Stimulated activated CD8-positive, alpha-beta memory T cell treated with anti-CD3 and anti-CD28 coated beads, Interleukin-4, amount 100 ng/mL, for 4 hours (primary cell): ENCODE measurements at places on chromosomes 7 and 10.

- DNase-seq = no peak
These were observed 81.2 kb upstream of the PPIF start for GRCh38 chr10:79266084-79266483.

DNA sequence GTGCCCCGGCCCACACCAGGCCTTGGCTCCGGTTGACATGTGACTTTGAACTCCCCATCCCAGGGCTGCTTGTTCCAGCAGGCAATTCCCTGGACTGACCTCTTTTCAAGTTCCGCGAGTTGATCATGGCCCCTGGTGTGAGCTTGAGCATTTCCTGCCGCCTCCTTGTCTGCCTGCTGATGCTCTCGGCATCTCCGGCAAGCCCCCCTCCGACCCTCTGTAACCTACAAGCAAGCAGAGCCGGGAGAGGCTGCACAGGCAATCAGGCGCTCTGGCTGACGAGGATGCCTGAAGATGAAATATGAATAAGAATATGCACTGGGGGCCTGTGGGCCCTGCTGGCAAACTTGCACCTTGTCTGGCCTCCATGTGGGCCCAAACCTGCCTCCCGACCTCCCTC is 304.9 kb upstream of the MKI67 start:
- DNase-seq = no peak

DNA sequence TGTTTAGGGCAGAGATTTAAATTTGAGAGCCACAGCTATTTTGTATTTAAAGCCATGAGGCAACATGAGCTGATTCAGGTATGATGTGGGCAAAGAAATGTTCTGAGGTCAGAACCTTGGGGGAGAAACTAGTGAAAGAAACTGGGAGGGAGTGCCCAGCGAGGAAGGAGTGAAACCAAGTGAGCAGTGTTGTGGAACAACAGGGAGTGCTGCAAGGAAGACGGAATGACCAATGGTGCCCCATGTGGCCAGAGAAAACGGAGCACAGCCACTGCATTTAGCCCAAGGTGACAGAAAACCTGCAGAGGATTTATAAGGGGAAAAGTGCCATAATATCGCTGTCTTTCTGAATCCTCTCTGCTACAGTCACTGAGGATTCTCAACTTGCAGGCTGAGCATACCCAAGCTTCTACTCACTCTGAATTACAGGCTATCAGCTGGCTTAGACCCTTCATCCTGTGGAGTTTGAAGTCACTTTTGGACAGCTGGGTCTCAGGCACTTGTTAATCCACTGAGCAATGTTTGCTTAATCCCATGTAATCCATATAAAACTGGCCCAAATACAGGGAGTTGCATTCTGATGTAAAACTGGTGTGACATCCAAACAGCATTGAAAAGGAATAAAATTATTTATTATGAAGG is 777.3 kb downstream of the CCSER2 start:
- no peak for DNase-seq

GRCh38 chr10:27052656-27053055 is 47.6 kb downstream of the ANKRD26 start:
- no peak for DNase-seq

GRCh38 chr10:118439824-118440223 is 97.7 kb upstream of the FAM204A start:
- no peak for DNase-seq

DNA sequence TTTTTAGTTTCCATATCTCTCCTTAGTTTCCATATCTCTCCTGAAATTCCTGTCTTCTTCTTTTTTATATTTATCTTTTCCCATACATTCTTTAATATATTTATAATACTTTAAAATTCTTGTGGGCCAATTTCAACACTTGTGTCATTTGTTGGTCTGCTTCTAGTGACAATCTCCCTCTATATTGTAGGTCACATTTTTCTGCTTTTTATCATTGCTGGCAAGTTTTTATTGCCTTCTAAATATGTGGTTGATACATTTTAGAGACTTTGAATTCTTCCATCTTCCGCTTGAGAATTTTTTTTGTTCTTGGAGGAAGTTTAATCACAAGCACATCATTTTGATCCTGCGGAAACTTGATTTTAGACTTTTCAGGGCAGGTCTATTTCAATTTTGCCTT is 26.0 kb upstream of the OPN4 start:
- no peak for DNase-seq

DNA sequence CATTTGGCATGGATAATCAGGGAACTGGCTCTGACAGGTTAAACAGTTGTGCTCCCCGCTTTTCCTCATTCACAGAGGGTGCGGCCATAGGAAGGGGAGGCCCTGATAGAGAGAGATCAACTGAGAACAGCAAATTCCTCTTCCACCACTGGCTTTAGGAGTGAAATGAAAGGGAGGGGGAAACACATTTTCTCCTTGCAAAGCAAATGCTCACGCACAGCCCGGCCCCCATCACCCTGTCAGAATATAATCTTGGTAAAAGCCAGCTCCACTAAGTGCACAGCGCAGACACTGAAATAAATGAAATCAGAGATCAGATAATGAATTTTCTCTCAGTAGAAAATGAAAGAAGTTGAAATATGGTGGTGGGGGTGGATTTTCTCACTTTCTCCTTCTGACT is 187.2 kb downstream of the GLI3 start:
- DNase-seq = no peak

- DNase-seq = no peak
These were observed 103.8 kb downstream of the XRCC2 start for GRCh38 chr7:152572101-152572500.

- DNase-seq = no peak
These were observed 27.6 kb upstream of the RUFY2 start for GRCh38 chr10:68434657-68435056.

DNA sequence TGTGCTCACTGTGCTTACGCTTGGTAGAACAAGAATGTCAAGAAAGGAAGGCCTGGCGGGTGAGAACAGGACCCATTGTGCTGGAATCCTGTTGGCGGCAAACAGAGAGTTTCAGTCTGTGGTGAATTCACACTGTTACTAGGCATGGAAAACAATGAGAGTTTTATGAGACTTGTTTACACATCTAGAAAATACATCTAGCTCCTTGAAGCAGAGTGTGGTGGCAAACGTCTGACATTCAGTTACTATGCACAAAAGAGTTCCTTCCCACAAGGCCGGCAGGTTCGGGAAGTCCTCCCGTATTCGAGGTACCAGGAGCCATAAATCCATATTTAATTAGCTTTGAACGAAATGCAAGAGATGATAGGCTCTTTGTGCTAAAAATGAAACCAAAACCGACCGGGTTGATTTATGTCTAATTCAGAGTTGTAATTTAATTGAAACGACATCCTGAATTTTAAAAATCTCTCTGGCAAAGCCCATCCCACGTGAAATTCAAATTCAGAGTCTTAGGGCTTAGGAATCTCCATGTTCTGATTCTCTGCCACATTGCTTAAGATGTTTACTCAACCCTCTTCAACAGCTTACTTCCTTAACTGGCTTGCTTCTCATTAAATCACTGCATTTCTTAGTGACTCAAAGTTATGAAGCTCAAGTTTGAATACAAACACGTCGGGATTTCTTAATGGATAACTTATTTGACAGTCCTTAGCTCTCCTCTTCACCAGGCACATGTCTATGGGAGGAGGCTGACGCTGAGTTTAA is 299.9 kb upstream of the PITRM1 start:
- DNase-seq = no peak

GRCh38 chr10:59557642-59558041 is 152.0 kb downstream of the SLC16A9 start:
- DNase-seq = no peak

DNA sequence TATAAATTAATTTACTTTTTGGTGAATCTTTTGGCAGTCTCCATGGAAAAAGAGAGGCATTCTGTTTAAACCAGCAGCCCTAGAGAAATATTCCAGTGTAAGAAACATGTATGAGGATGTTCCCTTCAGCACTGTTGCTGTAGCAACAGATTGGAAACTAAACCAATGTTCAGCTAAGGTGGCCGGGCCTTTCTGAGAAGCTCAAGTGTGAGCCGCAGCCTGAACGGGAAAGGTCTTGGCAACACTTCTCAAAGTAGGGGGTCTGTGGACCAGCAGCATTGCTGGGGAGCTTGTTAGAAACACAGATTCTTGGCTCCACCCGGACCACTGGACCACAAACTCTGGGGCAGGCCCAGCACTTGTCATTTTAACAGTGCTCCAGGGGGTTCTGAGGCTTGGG is 36.2 kb downstream of the RAMP3 start:
- DNase-seq = no peak

DNA sequence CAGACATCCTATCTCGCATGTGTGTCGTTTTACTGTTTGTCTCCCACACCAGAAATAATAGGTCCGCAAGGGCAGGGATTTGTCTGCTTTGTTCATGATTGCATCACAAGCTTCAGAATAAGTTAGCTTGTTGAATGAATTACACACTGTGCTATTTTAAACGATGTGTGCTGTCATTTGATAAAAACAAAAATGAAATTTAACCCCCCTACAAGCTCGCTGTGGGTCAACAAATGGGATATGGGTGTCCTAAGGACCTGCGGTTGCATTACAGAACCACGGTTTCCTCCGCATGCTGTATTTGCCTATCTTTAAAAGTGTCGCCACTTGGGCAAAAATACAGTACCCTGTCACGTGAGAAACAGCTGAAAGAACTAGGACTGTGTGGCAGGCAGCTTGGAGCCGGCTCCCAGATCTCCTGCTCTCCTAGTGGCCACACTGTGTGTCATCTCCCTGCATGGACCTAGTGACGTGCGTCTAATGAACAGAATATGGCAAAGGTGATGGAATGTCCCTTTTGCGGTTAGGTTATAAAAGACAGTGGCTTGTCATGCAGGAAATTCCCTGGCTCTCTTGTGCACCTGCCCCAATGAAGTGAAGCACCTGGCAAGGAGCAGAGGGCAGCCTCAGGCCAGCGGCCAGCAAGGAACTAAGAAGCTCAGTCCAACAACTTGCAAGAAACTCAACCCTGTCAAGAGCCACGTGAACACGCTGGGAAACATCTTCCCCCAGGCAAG is 32.9 kb upstream of the CRYGN start:
- no peak for DNase-seq
